ENCODE measurements at places on chromosomes 4 and X. TPM values are rescaled to one million over a fixed set of nuclear protein-coding genes. Genes with fewer than 3 reads are reported as not detected.

- no peaks in the 10 kb centered on the region for H3K27me3 ChIP-seq
- no peak overlapping the region for H3K27ac ChIP-seq
- H3K4me1 ChIP-seq, result peaks cover 2% of the 10 kb centered on the region
- DNase-seq, result peak; percentile 48
- no peak overlapping the region for H3K4me3 ChIP-seq
Observed at GRCh38 chr4:81606801-81607501, 135.2 kb upstream of the RASGEF1B start.

The USP27X gene
- 1.6 TPM for total RNA-seq

- no peaks in the 10 kb centered on the region for H3K27me3 ChIP-seq
- no peaks in the 10 kb centered on the region for H3K4me1 ChIP-seq
- no peaks in the 10 kb centered on the region for H3K36me3 ChIP-seq
- H3K4me3 ChIP-seq, result no peak overlapping the region
Observed at GRCh38 chr4:114180481-114180880, 201.0 kb upstream of the ARSJ start.

- H3K36me3 ChIP-seq, result peaks cover 64% of the 10 kb centered on the region
- no peak overlapping the region for H3K27ac ChIP-seq
- DNase-seq, result no peak
Observed at GRCh38 chrX:71458866-71459265, 74.0 kb upstream of the OGT start.

DNA sequence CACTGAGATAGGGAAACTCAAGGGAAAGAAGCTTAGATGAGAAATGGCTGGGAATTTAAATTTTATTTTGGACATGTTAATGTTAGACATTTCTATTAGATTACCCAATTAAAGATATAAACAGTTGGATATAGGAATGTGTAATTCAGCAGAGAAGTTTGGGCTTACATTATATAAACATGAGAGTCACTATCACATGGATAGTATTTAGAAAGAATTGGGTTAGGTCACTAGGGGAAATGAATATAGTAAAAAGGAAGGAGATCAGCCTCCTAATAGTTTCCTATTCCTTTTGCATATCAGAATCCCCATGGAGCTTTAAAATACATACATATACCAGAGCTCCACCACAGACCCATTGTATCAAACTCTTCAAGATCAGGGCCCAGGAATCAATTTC is 19.6 kb upstream of the CXCL5 start:
- no peak for DNase-seq
- no peak overlapping the region for H3K4me3 ChIP-seq
- no peaks in the 10 kb centered on the region for H3K27me3 ChIP-seq
- peaks cover 13% of the 10 kb centered on the region for H3K4me1 ChIP-seq
- H3K36me3 ChIP-seq, result no peaks in the 10 kb centered on the region

- no peak for DNase-seq
- H3K36me3 ChIP-seq, result peaks cover 60% of the 10 kb centered on the region
- H3K27me3 ChIP-seq, result no peaks in the 10 kb centered on the region
- peaks cover 15% of the 10 kb centered on the region for H3K4me1 ChIP-seq
- H3K4me3 ChIP-seq, result no peak overlapping the region
Observed at GRCh38 chrX:71298119-71298518, 3.4 kb upstream of the ITGB1BP2 start.

DNA sequence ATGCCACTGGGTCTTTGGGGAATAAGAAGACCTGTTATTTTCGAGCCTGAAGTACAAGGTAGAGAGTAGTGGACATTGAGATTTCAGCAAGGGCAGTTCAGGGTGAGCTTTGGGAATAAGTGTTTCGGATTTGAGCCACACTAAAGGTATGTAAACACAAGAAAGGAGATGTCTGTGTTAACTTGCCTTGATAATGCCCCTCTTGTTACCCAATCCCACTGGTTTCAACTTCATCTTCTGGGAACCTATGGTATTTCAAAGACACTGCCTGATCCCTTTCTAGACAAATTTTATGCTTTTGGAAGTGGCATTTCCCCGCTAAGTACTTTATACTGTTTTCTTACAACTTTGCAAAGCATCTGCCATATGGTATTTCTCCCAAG is 79.4 kb downstream of the SLC9A6 start:
- H3K4me1 ChIP-seq, result peaks cover 12% of the 10 kb centered on the region
- H3K36me3 ChIP-seq, result no peaks in the 10 kb centered on the region
- peak overlapping the region; percentile 26 for H3K4me3 ChIP-seq
- H3K27ac ChIP-seq, result peak overlapping the region; percentile 0
- H3K27me3 ChIP-seq, result no peaks in the 10 kb centered on the region

- peaks cover 2% of the 10 kb centered on the region for H3K36me3 ChIP-seq
- no peak for DNase-seq
- peaks cover 32% of the 10 kb centered on the region for H3K4me1 ChIP-seq
- H3K27ac ChIP-seq, result no peak overlapping the region
- H3K27me3 ChIP-seq, result no peaks in the 10 kb centered on the region
Observed at GRCh38 chrX:129762448-129762847, 17.3 kb upstream of the SASH3 start.

DNA sequence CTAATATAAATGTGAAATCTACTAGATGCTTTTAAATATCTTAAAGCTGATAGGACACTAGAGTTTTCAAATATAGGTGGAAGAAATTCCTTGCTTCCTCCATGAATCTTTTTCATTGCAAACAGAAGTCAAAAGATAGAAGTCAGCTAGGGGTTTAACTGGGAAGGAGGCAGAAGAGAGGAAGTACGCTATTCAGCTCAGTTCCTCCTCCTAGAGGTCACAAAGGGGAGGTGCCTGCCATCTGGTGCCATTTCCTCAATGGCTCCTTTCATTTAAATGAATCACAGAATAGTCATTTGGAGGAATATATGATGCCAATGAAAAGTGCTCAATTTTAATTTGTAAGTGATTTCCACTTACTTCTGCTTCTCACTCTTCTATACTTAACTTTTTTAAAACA is 8.5 kb downstream of the COL25A1 start:
- no peaks in the 10 kb centered on the region for H3K4me1 ChIP-seq
- H3K4me3 ChIP-seq, result no peak overlapping the region
- DNase-seq, result peak; percentile 70
- H3K27me3 ChIP-seq, result peaks cover 23% of the 10 kb centered on the region
- no peaks in the 10 kb centered on the region for H3K36me3 ChIP-seq

The SSX4 gene
- total RNA-seq, result not detected

The STOX2 gene
- not detected for total RNA-seq

GRCh38 chr4:120939693-120940092 is 17.2 kb upstream of the PRDM5 start:
- H3K36me3 ChIP-seq, result no peaks in the 10 kb centered on the region
- H3K27me3 ChIP-seq, result peaks cover 12% of the 10 kb centered on the region
- H3K4me1 ChIP-seq, result no peaks in the 10 kb centered on the region
- no peak overlapping the region for H3K4me3 ChIP-seq

The TCP11X2 gene
- total RNA-seq, result not detected

The ADGRL3 gene
- not detected for total RNA-seq

The MAGEC2 gene
- not detected for total RNA-seq

- H3K4me3 ChIP-seq, result no peak overlapping the region
- H3K27ac ChIP-seq, result no peak overlapping the region
- no peak for DNase-seq
- no peaks in the 10 kb centered on the region for H3K27me3 ChIP-seq
- H3K4me1 ChIP-seq, result no peaks in the 10 kb centered on the region
Observed at GRCh38 chr4:128979934-128980333, 113.4 kb downstream of the SCLT1 start.

Data from activated CD4-positive, alpha-beta T cell treated with anti-CD3 and anti-CD28 coated beads, Interleukin-2, amount 10 ng/mL, durations not matched to agents 24 days and 14 days (primary cell).